Activated CD4-positive, alpha-beta T cell treated with anti-CD3 and anti-CD28 coated beads for 24 hours (primary cell): ENCODE measurements at places on chromosomes 4 and X.

DNA sequence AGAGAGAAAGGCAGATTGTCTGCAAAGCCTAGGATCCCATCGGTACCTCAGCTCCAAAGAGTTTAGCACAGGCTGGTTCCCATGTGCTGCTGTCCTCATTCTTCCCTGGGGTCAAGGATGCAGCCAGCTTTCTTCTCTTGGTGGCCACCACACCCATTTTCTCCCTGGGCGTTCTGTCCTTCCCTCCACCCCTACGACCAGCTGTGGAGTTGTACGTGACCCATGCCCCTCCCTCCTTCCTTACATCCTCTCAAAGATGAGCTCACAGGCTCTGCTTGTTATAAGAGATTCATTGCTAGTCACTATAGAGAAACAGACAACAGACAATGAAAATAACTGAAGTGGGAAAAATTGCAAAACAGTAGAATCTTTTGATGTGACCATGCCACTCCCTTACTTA, 74.0 kb upstream of the KLF3 start:
- DNase-seq = no peak

- DNase-seq = no peak
Observed at GRCh38 chr4:793941-794621, 31.8 kb downstream of the CPLX1 start.

DNA sequence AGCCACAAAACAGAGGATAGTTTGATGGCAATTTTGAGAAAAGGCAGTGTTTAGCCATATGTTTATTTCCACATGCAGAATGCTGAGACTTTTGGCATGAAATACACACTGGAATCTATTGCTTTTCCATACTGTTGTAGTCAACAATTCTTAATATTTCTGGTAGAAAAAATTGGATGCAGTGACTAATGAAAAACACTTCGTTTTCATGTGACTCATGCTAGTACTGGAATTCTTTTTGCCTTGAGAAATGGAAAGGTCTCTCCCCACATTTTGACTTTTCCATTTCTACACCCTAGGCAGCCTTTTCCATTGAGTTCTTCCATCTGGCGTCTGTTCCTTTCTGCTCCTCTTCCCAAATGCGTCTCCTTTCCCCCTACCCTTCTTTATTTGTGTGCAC, 425.2 kb upstream of the FTHL17 start:
- no peak for DNase-seq

- DNase-seq = no peak
Observed at GRCh38 chrX:43513085-43513484, 143.0 kb upstream of the MAOA start.

- no peak for DNase-seq
Observed at GRCh38 chr4:140662082-140662869, 93.5 kb upstream of the UCP1 start.

GRCh38 chrX:133323431-133323830, 91.9 kb downstream of the GPC4 start:
- DNase-seq = no peak

- no peak for DNase-seq
Observed at GRCh38 chr4:108359986-108360681, 191.4 kb upstream of the LEF1 start.

- no peak for DNase-seq
Observed at GRCh38 chr4:81398379-81398778, 73.3 kb downstream of the RASGEF1B start.
